Calu3 (cell line): ENCODE measurements at places on chromosomes 3 and 15.

DNA sequence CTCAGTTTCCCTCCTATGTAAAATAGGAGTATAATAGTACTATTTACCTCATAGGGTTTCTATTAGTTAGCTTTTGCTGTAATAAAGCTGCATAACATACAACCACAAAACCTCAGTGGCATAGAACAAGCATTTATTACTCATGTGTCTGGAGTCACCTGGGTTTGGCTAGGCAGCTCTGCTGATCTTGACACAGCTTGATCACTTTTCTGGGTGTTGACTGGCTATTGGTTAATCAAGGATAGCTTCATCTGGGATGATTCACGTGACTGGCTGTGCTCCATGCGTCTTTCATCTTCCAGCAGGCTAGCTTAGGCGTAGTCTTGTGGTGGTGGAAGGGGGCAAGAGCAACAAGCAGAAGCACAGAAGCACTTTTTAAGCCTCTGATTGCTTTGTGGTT, 112.6 kb downstream of the SQOR start:
- no peak for DNase-seq

GRCh38 chr15:100558771-100559254, 30.1 kb upstream of the CERS3 start:
- no peak for DNase-seq

GRCh38 chr15:31427411-31427810, 100.8 kb downstream of the KLF13 start:
- no peak for DNase-seq

DNA sequence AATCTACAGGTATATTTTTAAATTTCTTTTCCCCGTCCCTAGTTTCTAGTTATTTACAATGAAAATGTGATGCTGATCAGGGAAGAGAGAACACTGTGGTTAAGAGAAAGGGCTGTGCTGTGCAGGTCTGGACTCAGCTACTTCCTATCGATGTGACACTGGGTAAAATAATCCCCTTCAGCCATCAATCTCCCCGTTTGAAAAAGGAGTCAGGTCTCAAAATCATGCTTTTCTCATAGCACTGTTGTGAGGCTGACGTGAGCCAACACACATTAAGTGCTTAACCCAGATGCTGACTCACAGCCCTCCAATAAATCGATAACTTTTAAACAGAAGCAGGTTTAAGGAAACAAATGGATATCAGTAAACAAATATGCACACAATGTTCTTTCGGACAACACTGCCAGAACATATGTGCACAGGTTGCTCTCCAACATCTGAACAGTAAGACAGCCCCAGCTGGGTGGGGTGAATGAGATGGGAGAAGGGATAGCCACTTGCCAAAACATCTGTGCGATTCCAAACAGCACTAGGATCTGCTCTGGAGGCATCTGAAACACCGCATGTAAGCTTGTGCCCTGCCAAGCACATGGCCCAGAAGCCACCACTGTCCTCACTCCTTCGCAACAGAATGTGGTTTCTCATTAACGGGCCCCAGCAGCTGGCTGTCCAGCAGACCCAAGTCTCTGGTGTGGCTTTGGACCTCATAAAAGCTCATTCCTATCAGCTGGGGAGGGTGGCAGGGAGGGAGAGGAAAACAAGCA, 143.2 kb upstream of the PRICKLE2 start:
- DNase-seq = no peak

- DNase-seq = no peak
These were observed 136.3 kb downstream of the DIPK2A start for GRCh38 chr3:144107923-144108322.

- no peak for DNase-seq
These were observed 35.4 kb upstream of the XCR1 start for GRCh38 chr3:46062679-46063078.

- no peak for DNase-seq
These were observed 166.9 kb upstream of the TPM1 start for GRCh38 chr15:62875626-62876021.

GRCh38 chr3:175477651-175478224, 618.6 kb downstream of the NAALADL2 start:
- no peak for DNase-seq
